Kidney epithelial cell (primary cell): ENCODE measurements at places on chromosomes 5 and 9. TPM values are rescaled to one million over a fixed set of nuclear protein-coding genes. Genes with fewer than 3 reads are reported as not detected.

NSA2 gene
- 94.1 and 145 TPM in 2 replicates for total RNA-seq

OSTF1 gene
- 12.3 and 15.7 TPM in 2 replicates for total RNA-seq

PCDHA4 gene
- 0.27 and 1.2 TPM in 2 replicates for total RNA-seq

SPINK1 gene
- total RNA-seq, result 0.48 TPM in 1 of 2 replicates, not detected in the other

IFNA13 gene
- not detected in 2 replicates for total RNA-seq

RNF183 gene
- total RNA-seq, result not detected in 2 replicates

SLC36A2 gene
- not detected in 2 replicates for total RNA-seq

SLC34A3 gene
- 0.25 TPM in 1 of 2 replicates, not detected in the other for total RNA-seq

C5orf52 gene
- not detected in 2 replicates for total RNA-seq

- no peak for DNase-seq
Measured at GRCh38 chr9:37262410-37262809, 142.0 kb downstream of the ZCCHC7 start.

DNA sequence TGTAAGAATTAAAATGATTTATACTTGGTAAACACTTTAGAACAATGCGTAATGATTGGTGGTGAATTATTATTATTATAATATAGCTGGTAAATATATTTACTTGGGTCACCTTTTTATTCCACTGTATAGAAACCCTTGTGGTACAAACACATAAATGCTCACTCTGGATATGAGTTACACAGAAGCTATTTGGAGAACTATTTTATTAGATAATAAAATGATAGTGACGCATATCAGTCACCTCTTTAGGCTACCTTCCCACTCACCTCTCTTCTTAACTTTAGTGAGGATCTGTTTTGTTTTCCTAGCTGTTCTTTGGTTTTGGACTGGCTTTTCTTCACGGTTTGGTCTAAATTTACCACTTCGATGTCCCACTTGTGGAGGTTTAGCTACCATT is 537.8 kb upstream of the DAP start:
- DNase-seq, result no peak

DNA sequence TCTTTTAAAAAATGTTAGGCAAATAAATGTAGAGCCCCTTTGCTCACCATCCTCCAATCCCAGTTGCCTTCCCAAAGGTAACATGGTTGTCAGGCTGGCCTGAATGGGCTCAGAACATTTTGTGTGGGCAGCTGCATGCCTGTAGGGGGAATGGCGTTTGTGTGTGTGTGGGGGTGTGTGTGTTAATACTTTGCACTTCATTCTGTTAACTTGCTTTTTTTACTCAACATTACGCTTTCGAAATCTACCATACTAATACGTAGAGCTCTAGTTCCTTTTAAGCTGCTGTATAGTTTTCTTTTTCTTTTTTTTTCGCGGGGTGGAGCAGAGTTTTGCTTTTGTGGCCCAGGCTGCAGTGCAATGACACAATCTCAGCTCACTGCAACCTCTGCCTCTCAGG is 14.0 kb downstream of the MYOZ3 start:
- no peak for DNase-seq

GRCh38 chr9:38141746-38142591 is 72.9 kb upstream of the SHB start:
- peak; percentile 53 for DNase-seq

DNA sequence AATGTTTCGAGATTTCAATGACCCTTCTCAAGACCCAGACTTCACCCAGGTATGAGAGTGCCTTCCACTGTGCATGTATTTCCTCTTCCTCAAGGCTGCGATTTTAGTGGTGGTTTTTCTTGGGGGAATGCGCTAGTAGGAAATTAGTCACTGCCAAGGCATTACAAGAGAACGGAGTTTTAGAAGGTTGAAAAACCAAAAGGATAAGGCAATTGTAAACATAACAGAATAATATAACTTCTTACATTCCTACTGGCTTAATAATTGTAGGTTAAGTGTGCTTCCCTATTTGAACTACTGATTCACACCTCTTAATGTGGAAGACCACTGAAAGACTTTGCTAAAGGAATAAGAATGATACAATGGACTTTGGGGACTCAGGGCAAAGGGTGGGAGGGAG is 38.9 kb downstream of the ACO1 start:
- peak; percentile 39 for DNase-seq

DNA sequence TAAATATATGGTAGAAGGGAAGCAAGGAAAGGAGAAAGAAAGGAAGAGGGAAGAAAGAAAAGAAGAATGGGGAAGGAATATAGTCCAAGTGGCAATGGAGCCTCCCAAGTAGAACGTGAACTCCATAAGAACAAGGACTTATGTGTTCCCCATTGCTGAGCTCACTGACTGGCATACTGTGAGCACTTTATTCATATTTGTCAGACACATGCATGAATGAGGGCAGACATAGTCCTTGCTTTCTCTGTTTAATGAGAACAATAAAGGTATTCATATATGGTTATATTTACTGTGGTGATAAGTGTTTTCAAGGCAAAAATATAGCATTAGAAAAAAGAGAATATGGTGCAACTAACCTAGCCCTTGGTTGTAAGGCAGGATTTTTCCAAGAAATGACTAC is 23.6 kb upstream of the HMHB1 start:
- no peak for DNase-seq

DNA sequence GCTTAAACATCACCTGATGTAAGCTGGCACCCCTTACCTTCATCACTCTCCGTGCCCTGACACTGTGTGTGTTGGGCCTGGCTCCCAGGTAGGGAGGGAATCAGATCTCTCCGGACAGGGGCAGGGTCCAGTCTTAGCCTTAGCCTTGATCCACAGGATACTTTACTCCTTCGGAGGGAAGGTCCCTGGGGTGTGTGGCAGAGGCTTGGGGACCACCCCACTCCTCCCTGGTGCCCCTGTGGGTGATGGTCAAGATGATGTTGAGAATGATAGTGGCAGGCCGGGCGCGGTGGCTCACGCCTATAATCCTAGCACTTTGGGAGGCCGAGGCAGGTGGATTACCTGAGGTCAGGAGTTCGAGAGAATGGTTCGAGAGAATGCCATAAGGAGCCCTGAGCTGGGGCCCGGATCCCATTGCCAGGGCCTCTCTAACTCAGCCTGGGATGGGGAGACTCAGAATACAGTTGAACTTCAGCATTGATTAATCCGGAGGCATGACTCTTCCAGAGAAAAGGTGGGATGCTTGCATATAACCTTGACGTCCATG is 269.5 kb downstream of the HSPA4 start:
- no peak for DNase-seq

GRCh38 chr5:142248853-142249462 is 75.9 kb downstream of the SPRY4 start:
- DNase-seq, result no peak

DNA sequence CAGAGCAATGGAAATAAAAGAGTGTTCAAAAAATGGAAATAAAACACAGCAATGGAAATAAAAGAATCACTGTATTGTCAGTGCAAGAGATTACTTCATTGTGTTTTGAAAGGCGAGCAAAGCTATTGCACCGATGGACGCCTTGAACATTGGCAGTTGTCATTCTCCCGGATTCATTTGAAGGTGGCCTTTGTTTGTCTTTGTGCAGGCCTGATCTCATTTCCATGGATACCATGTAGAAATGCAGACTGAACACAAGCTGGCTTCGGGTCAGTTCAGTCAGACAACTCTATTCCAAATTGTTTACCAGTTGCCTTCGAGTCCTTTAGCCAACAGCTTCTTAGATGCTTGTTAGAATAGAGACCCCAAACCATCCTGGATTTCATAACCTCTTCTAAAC is 8.3 kb downstream of the ITGA2 start:
- DNase-seq, result no peak

GRCh38 chr9:81374459-81375186 is 314.7 kb downstream of the TLE1 start:
- no peak for DNase-seq

- DNase-seq, result no peak
Measured at GRCh38 chr9:92180002-92180400, 64.8 kb upstream of the SPTLC1 start.

DNA sequence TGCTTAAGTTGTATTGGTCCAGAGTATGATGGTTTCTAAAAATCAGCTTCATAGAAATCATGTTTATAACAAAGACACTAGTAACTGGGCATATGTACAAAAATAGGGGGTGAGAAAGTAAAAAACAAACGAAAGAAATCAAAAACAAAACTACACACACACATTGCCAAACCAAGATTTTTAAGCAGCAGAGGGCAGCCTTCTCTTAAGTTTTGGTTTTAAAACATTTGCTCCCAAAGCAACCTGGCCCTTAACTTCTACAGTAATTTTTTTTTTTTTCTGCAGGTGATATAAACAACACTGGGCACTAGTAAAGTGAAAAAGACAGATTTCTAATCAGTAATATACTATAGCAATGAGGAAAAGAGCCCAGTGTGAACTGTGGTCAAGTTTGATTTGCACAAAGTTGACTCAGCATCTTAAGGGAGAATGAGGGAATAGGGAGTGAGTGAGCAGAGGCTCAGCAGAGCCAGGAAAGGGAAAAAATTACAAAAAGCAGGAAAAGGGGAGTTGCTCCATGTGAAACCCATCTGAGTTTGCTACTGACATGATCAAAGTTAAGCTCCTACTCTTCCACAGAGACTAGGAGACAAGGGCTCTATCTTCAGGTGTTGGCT is 13.4 kb upstream of the GAPT start:
- no peak for DNase-seq

GRCh38 chr5:572398-573019 is 39.6 kb upstream of the CEP72 start:
- no peak for DNase-seq

- no peak for DNase-seq
Measured at GRCh38 chr9:131013771-131014676, 5.0 kb downstream of the LAMC3 start.

GRCh38 chr9:16126042-16126441 is 573.2 kb downstream of the CCDC171 start:
- DNase-seq, result no peak

DNA sequence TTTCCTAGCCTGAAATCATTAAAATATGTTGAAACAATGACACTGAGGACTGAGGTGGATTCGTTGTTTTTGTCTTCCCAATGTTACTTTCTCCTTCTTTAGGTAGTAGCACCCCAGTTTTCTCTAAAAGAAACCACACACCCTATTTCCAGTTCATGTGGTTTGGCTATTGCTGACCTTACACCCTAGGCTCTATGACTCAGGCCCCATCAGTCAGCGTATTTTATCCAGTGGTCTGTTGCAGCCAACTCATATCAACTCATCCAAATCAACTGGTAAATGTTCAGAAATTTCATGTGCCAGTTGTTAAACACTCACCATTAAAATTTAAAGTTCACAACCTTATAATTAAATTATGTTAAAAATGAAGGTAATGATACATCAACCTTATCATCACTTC is 44.6 kb upstream of the NFIB start:
- no peak for DNase-seq

DNA sequence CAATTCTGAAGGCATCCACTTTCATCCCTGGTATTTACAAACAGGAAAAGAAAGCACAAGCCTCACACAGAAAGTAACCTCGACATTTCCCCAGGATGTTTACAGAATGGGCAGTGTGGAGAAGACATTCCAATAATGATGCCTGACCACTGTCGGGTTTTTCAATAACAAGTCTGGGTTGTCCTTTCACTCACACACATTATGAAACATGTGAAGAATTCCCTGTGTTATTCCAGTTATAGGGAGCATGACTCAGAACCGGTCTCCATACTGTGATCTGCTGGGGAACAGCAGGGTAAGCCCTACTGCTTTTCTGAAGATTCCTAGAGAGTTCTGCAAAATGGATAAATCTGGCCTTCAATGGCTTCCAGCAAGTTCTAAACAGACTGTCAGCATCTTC is 155.3 kb downstream of the ADAMTS12 start:
- DNase-seq, result peak; percentile 55

DNA sequence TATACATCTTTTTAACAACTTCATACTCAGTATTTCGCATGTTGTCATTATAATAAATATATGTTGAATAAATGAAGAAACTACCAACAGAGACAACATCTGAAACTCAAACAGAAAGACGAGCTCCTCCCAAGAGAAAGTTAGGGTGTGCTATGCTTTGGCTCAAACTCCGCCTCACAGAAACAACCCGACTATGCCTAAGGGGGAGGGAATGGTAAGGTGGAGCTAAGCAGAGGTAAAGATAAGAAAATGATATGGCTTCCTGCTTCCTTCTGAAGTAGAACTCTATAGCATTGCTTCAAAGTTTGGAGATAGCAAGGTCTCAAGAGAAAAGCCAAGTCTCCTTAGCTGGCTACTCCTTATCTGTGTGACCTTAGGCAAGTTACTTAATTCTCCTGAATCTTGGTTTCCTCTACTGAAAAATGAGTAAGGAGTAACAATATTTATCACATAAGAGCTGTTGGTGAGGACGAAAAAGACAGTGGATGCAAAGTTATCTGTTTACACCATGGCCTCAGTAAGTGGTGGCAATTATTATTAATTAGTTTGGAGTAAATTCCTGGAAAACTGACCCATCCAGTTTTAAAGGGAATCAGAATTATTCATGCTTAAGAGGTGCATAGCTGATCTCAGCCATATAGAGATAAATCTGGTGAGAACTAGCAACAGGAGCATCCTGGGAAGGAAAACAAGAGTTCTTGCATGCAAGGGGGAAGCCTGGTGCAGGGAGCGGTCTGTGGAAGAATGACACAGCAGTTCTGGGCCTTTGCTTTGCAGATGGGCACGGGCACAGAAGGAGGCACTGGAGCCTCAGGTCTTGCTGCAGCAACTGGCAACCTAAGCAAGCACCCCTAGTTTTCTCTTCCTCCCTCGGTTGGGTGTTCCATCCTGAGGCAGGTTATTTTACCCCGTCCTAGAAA is 73.3 kb downstream of the GLIS3 start:
- no peak for DNase-seq
